ENCODE measurements at places on chromosomes 3 and 15.

DNA sequence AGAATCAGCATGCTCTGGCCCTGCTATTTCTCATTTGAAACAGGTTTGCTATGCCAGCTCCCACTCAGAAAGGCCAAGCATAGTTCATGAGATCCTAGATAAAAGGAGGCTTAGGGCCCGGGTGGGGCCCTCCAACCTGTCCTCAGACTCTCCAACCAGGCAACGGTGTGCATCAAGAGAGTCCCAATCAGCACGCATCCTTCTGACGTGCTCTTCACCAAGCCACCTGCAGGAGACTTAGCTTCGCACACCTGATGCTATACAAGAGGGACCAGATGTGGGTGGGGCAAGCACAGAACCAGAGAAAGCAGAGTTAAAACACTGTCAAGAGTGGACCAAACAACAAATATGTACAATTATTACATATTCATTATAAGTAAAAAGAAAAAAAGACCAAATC is 17.3 kb downstream of the STIMATE start:
- DNase-seq: no peak

DNA sequence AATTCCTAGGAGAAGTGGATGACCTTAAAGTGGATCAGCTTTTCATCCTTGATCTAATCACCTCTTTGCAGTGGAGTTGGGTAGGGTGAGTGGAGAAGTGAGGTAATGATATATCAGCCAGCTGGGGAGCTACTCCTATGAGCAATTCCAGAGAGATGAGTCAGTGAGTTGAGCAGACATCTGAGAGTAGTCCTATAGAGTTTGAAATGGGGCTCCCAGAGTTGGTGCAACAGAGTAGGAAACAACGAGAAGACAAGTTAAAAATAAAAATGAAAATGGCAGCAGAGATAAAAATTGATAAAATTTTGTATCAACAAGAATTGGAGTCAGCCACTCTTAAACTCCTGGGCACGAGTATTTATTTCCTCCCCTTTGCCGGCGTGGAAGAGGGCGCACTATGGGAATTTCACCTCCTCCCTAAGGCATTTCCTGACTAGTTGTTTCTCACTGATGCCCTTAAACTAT is 150.8 kb upstream of the DPH6 start:
- no peak for DNase-seq

GRCh38 chr3:129413687-129414506 is 14.5 kb downstream of the EFCAB12 start:
- DNase-seq: no peak

GRCh38 chr3:187021748-187022402 is 91.5 kb downstream of the ST6GAL1 start:
- DNase-seq: no peak

DNA sequence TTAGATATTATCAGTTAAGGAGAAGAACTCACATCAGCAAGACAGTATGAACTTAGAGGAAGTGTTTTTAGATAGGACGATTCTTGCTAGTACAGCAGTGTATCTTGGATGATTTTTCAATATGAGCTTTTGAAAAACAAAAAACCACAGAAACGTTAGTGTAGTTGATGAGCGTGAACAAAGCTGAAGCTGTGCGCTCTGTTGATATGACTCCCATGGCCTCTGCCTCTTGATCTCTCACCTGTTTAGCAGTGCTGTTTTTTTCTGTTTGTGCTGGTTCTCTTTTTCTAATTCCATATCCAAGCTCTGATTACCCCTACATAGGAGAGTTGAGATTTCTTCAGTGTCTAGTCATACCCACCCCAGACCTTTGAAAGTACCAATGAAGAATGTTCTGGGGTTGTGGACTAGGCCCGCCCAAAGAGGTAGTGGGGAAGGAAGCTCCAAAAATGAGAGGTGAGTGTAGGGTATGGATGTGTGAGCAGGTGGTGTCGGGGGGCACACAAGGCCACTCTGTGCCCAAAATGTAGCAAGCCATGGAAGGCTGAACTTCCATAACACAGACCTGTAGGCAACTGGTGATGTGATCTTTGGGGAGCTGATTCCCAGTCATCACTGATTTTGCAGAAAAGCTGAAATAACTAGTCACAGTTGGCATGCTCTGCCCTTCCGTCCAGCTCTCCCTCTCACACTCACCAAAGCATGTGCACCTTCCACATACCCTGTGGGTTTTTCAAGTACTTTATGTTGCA is 20.0 kb upstream of the CMTM7 start:
- DNase-seq: no peak

- no peak for DNase-seq
Measured at GRCh38 chr15:90087454-90088154, 14.7 kb downstream of the IDH2 start.

DNA sequence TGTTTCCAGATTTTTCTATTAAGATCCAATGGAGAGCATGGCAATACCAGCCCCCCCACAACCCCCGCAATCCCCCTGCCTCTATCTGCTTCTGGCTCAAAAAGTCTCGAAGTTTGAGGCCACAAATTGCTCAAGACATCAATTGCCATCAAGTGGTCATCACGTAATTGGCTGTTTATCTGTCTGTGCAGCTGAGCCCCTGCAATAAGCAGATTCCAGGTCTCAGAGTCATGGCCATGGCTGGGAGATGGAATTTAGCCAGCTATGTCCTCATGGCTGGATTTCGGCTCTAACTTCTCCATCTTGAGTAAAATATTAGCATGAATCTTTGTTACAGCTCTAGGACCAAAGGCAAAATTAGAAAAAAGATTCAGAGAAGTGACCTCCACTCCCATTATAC is 22.7 kb downstream of the SSUH2 start:
- no peak for DNase-seq

GRCh38 chr15:88389120-88389519 is 78.1 kb downstream of the MRPL46 start:
- DNase-seq: no peak

DNA sequence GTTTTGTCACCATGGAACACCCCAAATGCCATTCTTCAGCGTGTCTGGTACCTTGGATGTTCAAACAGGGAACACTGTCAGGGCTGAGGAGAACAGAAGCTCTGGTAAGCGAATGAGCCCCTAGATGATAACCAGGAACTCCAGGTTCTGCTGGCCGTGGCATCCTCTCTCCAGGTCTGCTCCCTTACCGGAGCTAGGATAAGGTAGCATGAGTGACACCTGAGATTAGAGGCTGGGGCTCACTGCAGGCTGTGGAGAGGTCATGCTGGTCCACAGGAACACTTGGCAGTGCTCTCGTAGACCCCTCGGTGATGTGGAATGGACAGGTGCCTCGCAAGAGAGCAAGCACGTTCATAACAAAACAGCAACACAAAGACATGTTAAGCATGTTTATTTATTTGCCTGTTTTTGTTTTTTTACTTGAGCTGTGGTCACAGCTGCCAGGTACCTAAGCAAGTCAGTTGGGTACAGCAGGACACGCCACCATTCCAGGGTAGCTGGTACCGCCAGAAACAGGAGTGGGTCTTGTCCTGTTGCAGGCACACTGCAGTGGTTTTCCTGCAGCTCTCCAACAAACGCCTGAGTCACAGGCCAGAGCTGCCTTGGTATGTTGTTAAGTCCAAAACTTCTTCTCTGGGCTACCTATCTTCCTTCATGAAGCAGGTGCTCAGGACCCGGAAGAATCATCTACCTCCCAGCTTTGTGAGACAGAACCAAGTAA is 4.6 kb downstream of the RBM15B start:
- no peak for DNase-seq

- DNase-seq: no peak
Measured at GRCh38 chr3:144989807-144990206, 1018.2 kb downstream of the DIPK2A start.

- DNase-seq: peak; percentile 15
Measured at GRCh38 chr3:113912552-113913236, 35.1 kb upstream of the ZDHHC23 start.
